Stimulated activated CD4-positive, alpha-beta T cell treated with anti-CD3 and anti-CD28 coated beads, Interleukin-2, amount 100 ng/mL, for 24 hours (primary cell): ENCODE measurements at places on chromosomes 1 and 21.

GRCh38 chr1:197526736-197527371 lies 248.4 kb downstream of the DENND1B start:
- no peak for DNase-seq

DNA sequence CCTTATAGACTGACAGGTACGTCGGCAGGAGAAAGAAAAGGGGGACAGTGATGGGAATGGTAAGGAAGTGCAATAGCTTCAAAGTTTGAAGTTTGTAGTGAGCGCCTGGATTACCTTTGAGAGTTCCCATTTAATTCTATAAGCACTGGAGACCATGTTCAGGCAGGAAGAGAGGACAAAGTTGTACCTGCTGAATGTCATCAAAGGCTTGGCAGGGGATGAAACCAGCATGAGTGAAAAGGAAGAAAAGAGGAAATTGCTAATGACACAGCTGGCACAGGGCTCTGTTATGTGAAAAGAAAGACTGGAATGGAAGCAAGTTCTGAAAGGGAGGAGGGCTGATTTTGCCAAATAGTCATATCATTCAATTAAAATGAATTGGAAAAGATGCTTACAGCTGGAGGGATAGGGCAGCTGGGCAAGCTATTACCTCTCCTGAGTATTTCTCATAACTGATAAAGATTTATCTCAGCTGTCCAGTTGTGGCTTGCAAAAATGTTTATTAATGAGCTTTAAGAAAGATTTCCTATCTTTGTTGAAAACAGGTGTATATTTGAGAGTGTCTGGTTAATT lies 109.2 kb downstream of the HMCN1 start:
- DNase-seq = no peak

DNA sequence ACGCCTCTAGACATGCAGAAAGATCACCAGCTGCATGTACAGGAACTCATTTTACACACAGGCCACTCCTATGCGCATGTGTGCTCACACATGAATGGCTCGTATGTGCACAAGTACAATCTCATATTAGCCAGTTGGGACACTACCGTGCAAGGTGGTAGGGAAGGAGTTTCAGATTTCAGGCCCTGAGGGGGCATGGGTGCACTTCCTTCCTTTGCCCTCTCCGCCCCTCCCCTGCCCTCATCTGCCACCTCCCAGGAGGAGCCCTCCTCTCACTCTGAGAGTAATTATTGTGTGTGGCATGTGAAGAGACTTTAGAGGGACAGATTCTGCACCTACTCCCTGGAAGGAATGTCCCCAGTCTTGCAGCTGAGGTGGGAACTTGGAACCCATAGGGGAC lies 14.8 kb downstream of the EDN2 start:
- DNase-seq = no peak

- no peak for DNase-seq
Measured at GRCh38 chr1:233138788-233139585, 156.5 kb downstream of the PCNX2 start.

DNA sequence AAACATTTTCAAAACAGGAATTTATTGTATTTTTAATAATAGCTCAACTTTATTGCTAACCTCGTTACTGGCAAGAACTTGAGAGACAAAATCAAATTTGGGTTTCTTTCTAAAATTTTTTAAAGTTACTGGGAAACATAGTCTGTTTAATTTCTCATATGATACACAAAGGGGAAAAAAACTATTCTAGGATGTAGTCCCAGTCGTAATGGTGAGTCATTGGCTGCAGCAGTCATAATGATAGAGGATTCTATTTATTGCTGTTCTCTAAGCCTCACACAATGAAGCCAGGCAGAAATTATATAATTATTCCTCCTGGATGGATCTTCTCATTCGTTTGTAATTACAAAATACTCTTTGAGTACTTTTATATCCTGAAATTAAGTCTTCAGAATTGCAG lies 326.5 kb upstream of the SGIP1 start:
- DNase-seq = no peak

GRCh38 chr1:244046907-244047611 lies 4.0 kb upstream of the ZBTB18 start:
- DNase-seq = no peak
